Foreskin keratinocyte (primary cell): ENCODE measurements at places on chromosomes 11 and 22.

- DNase-seq, result no peak
Observed at GRCh38 chr11:118046964-118047700, 29.7 kb upstream of the TMPRSS4 start.

DNA sequence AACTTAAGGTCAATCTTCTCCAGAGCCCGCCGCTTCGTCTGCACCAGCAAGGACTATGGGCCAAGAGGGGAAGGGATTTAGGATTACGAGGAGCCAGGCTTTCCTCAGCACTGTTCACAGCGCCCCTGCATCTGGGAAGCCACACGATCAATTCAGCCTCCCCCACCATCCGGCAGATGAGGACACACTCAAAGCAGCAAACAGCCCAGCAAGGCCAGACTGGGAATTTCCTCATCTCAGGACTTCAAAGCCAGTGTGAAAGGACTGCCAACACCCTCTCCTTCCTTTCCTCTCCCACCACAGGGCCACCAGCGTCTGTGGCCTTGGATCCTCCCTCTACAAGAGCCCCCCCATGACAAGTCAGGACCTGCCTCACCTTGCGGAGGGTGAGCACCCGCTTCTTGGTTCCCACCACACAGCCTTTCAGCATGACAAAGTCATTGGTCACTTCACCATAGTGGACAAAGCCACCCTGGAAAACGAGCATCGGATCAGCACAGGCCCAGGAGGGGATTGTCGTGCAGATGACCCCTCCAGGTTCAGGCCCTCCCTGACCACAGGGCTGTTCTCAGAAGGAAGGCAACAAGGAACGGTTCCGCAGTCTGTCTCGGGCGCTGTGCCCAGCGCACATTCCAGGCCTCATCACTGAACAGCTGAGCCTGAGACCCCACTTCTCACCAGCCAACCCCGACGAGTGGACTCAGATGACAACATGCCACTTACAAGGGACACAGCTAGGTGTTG lies 6.0 kb downstream of the RPL3 start:
- no peak for DNase-seq

GRCh38 chr11:10414659-10415058 lies 40.4 kb upstream of the AMPD3 start:
- DNase-seq, result no peak

DNA sequence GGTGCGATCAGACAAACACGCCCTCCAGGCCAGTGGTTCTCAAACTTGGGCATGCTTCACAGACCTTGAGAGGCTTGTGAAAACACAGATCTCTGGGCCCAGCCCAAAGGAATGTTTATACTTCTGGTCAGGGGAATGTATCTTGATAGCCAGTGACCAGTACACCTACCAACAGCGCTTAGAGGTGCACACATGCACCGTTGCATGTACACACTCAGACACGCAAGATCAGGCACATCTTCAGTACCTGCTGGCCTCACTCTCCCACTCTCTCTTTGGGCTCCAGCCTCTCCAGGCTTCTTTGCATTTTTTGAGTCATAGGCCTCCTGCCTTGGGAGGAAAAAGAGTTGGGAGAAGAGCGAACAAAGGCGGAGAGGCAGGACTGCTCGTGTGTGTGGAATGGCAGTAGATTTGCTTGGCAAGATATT lies 11.7 kb upstream of the FXYD6 start:
- DNase-seq, result no peak

GRCh38 chr11:125762445-125762844 lies 16.2 kb downstream of the PATE2 start:
- no peak for DNase-seq

GRCh38 chr11:121535129-121535796 lies 82.5 kb upstream of the SORL1-AS1 start:
- no peak for DNase-seq

GRCh38 chr11:73384125-73384441 lies 7.9 kb downstream of the RELT start:
- DNase-seq, result no peak

DNA sequence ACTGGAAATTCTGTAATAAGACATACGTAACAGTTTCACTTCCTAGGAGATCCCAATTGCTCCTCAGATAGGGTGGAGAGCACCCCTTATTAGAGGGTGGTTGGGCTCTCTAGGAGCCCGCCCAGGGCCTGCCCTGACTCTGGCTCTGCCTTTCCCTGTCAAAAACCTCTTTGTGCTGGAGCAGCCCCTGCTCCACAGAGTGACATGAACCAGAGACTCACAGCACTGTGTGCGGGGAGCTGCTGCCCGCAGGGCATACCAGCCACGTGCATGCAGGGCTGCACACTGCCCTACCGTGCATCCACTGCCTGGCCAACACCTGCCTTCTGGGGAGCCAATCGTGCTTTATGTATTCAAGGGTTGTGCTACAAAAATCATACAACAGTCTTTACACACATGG lies 24.3 kb downstream of the KCNQ1OT1 start:
- DNase-seq, result no peak
